ENCODE measurements at places on chromosomes 5 and 9. TPM values are rescaled to one million over a fixed set of nuclear protein-coding genes. Genes with fewer than 3 reads are reported as not detected.

DNA sequence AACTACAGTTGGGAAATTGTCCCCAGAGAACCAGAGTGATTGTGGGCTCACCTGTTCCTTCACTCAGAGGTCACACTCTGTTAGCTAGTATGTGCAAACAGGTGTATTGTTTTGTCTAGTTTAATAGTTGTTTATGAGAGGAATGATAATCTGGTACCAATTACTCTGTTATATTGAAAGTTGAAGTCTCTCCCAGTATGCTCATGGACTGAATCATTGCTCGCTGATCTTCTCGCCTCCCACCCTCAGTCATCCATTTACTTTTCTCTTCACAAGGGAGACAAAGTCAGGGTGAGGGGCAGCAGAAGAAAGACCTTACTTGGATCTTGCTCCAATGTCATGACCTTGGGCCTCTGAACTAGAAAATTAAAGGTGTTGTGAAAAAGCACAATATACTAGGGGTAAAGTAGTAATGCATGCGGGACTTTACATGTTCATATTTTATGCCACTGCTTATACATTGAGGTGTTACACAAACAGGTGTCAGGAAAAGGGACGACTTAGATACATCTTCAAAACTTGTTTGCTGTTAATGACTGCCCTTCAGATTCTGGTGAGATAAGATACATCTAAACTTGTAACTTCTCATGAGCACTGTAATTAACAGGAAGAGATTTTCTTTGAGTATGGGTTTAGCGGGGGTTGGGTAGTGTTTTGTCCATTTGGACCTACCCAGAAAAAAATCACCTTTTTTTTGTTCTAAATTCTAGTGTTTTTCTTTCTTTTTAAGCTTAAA lies 36.9 kb downstream of the LNPEP start:
- no peak for DNase-seq

GRCh38 chr5:142167458-142167857 lies 58.9 kb downstream of the NDFIP1 start:
- DNase-seq: no peak

- DNase-seq: peak; percentile 74
These were observed 20.1 kb downstream of the PCDHGC5 start for GRCh38 chr5:141508798-141509611.

DNA sequence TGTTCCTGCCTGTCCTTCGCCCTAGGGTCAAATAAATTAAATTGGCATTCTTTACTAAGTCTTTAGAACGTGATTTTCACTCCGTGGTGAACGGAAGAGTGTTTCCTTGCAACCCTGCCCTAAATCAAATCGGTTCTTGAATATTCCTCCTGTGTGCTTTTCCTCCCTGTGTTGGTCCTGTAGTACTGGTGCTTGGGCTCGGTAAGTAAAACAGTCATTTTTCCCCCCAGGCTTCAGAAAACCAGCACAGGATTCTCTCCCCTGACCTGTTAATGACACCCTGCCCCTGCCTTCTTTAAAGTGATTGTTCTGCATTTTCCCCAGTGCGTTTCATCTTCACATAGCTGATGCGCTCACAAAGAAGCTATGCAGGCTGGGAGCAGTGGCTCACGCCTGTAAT lies 96.0 kb downstream of the AK8 start:
- no peak for DNase-seq

GRCh38 chr5:14155739-14156138 lies 12.6 kb downstream of the TRIO start:
- DNase-seq: no peak

Gene GABRA6
- polyA plus RNA-seq: not detected

Data from ovary (tissue), 10 donors.